ENCODE measurements at places on chromosomes 4 and X.

GRCh38 chr4:93416344-93417128 lies 412.0 kb upstream of the ATOH1 start:
- no peak for DNase-seq

GRCh38 chr4:145044341-145044740 lies 53.7 kb downstream of the ANAPC10 start:
- DNase-seq = peak; percentile 43

- no peak for DNase-seq
Observed at GRCh38 chr4:54547299-54548097, 110.3 kb upstream of the KIT start.

DNA sequence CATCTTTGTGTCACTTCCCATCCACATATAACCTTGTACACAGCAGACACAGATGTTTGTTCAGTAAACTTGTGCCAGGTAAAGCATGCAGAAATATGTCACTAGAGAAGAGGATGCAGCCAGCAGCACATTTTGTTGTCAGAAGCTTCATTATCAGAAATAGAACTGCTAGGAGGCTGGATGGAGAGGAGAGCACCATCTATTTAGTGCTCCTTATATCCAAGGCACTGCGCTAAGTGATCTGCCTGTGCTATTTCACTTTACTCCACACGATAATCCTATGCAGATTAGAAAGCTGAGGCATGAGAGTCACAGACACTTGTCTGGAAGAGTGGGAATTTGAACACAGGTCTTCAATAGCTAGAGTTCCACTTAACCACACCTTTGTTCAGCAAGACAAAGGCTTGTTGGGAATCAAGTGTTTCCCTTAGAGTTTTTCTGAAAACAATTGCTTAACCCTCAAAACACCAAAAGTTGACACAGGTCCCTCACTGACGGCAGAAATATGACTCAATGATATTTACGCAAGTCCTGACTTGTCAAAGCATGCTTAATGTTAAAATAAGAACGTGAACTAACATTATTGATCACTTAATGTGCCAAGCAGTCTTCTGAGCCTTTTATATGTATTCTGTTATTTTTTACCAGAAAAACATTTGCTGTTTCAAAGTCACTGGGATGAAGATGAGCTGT lies 1.2 kb upstream of the QDPR start:
- no peak for DNase-seq

DNA sequence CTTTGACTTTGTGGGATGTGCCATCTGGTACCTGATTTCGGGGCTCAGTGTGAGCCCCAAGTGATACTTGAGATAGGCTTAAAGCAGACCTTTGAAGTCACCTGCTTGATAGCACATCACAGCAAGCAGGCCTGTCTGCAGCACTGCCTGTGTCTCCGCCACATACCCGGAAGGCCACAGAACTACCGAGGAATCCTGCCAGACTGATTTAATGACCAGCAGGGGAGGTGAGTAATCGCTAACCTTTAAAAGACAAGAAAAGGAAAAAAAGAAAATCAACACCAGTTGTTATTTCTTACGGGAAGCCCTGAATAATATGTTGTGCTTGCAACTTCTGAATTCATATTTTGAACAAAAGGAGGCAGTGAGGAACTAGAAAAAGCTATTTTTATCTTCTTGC lies 6.8 kb downstream of the PTCHD1 start:
- no peak for DNase-seq

GRCh38 chr4:37847311-37847884 lies 20.9 kb downstream of the PGM2 start:
- no peak for DNase-seq

GRCh38 chrX:47611926-47612325 lies 7.7 kb downstream of the SYN1 start:
- DNase-seq = no peak

GRCh38 chrX:40976981-40977380 lies 108.3 kb upstream of the USP9X start:
- no peak for DNase-seq

GRCh38 chr4:105807496-105807895 lies 87.8 kb upstream of the NPNT start:
- DNase-seq = no peak

GRCh38 chr4:98745366-98745765 lies 87.0 kb upstream of the TSPAN5 start:
- no peak for DNase-seq

DNA sequence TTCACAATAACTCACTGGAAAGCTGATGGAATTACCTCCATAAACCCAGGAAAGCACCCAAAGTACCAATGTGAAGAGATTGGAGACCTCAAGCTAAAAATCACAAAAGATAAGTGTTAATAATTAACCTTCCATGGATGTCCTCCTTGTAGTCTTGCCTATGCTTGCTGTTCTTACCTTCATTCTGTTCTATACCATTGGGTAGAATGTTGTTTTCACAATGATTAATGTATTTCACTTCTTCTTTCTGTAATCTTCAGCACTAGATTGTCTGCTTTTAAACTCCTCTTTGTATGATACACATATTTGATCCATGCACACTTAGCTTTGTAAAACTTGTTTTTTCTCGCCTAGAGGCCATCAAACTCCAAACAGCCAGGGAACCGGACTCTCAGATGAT lies 570.3 kb downstream of the RAPGEF2 start:
- DNase-seq = no peak

DNA sequence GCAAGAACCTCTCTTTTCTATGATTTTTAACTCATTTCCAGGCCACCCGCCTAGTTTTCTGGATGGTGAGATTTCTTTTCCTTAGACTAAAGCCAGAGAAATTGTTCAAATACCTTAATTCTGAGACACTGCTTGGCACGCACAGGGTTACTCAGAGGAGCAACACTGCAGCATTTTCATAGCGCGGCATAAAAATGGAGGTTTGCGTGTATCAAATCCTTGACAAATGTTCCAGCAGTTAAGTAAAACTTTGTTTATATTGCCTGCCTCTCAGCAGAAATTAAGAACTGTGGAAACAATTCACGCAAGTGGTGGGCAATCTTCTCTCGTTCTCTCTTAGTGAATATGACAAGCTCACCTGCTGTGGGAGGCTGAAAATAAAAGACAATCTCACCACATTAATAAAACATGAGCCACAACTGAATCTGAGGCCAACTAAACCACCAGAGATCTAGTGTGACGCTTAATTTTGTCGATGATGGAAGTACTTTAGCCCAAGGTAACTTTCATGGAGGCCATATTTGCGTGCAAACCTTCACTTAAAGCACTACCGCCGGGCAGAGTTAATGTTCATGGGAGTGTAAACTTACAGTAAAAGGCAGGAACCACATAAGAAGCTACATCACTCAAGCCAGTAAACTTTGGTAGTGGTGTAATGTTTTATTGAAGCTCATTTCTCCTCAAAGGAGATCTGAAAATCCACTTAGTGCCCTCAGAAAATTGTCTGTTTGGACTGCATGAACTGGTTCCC lies 894.8 kb upstream of the EPHA5 start:
- no peak for DNase-seq

GRCh38 chrX:38326086-38326485 lies 1.2 kb downstream of the RPGR start:
- DNase-seq = no peak

GRCh38 chr4:145203410-145203809 lies 23.0 kb upstream of the OTUD4 start:
- DNase-seq = no peak

DNA sequence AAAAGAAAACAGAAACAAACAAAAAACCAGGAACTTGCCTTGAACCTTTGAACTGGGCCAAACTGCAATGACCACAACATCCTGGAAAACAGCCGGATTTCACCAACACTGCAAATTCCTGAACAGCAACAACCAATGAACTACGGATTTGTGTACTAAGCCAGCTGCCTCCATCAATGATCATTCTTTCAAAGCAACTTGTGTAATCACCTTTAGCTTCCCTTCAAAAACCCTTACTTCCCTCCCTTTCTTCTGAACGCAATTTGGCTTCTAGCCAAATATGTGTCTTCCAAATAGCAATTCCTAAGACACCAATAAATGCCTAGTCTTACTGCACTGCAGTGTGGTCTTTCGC lies 98.5 kb upstream of the FAM47C start:
- DNase-seq = no peak
